Activated CD4-positive, alpha-beta memory T cell treated with anti-CD3 and anti-CD28 coated beads for 36 hours (primary cell): ENCODE measurements at places on chromosomes 3 and 15. TPM values are rescaled to one million over a fixed set of nuclear protein-coding genes. Genes with fewer than 3 reads are reported as not detected.
A peak's percentile ranks its signal among the peaks of the same experiment; 100 is the strongest.

DNA sequence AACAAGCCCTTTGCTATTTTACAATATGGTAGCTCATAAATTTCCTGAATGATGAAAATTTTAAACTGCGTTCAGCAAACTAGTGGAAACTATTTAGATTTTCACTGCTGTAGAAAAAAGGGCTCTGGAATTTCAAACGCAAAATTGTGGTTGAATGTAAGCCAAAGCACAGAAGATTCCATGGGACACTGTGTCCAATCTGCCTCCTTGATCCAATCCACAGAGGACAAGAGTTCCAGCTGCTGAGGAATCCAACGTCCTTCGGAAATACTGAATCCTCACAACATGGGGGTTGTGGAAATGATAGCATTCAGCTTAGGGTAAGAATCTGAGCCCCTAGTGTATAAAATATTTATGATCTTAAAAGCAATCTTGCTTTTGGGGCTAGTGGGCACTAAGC, 161.0 kb downstream of the PLD1 start:
- H3K4me3 ChIP-seq: no peak overlapping the region
- no peak for DNase-seq
- H3K27ac ChIP-seq: no peak overlapping the region

DNA sequence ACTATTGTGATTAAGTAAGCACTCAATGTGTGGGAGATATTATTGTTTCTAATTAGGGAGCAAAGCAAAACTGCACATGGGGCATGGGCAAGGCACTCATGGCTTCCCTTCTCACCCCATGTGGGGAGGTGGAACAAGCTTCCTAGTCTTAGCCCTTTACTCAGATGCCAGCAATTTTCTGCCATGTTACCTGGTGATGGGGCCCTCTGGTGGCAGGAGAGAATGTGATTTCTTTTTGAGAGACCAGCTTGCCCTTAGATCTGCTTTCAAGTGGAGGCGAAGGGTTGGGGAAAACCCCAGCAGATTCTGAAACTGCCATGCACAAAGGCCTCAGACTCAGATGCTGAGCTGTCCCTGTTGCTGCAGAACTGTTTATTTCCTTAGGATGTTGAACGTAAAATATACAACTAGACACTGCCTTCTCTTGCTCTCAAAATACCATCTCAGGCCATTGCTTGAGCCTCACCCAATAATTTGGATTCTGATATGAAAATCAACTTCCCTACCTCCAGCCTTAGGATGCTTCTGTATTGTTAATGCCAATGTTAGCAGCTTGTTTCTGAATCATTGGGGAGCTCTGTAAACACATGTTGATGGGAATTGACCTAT, 130.2 kb upstream of the TPRG1 start:
- no peak overlapping the region for H3K4me3 ChIP-seq
- H3K4me1 ChIP-seq: peaks cover 37% of the 10 kb centered on the region
- H3K27me3 ChIP-seq: no peaks in the 10 kb centered on the region
- H3K36me3 ChIP-seq: no peaks in the 10 kb centered on the region
- peak; percentile 86 for DNase-seq
- peak overlapping the region; percentile 23 for H3K27ac ChIP-seq

- no peak for DNase-seq
- H3K4me3 ChIP-seq: no peak overlapping the region
- no peaks in the 10 kb centered on the region for H3K36me3 ChIP-seq
- no peak overlapping the region for H3K27ac ChIP-seq
These were observed 85.8 kb upstream of the CACNA2D3 start for GRCh38 chr3:54036543-54036942.

DNA sequence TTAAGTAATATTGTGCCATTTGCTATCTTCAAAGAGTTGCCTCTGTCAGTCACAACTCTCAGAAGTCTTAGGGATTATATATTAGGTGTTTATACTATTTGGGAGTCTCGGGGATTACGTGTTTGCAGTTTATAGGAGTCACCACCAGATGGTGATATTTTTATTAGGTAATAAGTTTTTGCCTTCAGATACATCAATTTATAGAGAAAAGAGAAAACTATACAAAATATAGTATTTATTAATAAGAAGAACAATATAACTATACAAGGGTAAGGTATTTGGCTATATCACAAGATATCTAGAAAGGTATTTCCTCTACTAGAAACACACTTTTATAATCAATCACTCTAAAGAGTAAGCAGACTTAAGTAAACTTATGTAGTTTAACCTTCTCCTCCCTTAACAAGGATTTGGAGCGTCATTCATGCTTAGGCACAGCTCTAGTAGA, 10.7 kb upstream of the DHX36 start:
- no peak overlapping the region for H3K27ac ChIP-seq
- H3K4me3 ChIP-seq: no peak overlapping the region
- no peaks in the 10 kb centered on the region for H3K4me1 ChIP-seq
- no peak for DNase-seq
- H3K36me3 ChIP-seq: no peaks in the 10 kb centered on the region

DNA sequence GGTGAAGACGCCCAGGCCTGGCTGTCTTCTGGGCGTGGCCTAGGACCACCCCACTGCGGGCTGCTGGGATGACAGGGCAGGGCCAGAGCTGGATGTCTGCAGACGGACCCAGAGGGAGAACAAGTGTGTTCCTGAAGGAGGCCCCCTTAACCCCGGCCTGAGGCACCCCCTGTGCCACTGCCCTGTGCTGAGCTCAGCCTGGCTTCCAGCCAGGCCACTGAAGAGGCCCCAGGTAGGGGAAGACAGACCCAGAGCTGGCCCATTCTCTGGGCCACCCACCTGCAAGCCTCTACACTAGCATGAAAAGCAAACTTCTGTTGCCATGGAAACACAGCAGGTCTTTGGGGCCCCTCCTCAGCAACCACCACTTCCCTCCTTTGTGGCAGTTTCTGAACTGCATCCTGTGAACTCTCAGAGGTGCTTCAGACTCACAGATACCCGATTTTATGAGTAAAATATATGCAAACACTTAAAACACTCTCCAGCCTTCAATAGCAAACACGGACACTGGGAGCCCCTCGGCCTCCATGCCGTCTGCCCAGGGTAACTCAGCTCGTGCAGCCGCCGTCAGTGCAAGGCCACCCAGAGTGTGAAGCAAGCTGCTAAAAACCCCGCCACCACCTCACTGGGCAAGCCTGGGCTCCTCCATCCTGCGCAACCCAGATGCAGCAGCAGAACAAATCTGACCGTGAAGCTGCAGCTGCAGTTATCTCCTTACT, 42.5 kb downstream of the CMTM6 start:
- peak; percentile 86 for DNase-seq
- H3K27me3 ChIP-seq: no peaks in the 10 kb centered on the region
- peak overlapping the region; percentile 63 for H3K4me3 ChIP-seq
- H3K36me3 ChIP-seq: peaks cover 6% of the 10 kb centered on the region

DNA sequence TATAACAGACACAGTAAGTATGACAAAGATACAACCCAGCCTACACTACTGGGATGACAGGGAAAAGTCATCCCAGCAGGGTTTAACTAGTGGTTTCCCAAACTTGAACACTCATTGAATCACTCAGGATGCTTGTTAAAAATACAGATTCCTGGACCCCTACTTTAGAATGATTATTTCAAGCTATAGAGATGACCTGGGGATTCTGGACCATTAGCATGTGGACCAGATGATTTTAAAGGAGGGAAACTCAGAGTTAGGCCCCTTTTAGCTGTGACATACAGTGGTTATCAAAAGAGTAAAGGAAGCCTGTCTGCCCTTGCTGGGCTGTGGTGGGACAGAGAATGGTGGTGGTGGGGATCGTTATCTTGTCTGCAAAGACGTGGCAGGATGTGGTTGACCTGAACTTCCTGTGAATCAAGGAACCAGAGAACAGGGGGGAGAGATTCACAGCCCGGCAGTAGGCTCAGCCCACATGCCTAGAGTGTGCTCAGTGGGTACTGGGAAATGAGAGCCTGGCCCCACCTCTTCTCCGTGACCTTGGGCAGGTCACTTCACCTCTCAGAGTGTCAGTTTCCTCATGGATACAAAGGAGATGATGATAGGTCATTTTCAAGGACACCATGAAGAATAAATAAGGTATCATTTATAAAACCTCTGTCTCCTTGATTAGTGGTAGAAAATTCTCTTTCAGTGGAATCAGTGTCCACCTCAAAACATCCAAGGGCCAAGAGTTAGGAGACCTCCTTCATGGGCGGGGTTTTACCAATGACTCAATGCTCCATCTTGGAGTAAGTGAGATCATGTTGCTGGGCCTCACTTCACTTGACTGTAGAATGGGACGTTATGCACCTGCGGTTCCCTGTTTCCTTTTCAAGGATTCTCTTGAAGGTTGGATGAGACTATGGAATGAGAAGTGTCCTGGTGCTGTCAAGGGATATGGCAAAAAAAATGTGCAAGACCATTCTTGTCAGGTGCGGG, 306.5 kb downstream of the RPLP1 start:
- H3K27me3 ChIP-seq: peaks cover 3% of the 10 kb centered on the region
- peak; percentile 95 for DNase-seq
- peak overlapping the region; percentile 62 for H3K4me3 ChIP-seq
- H3K36me3 ChIP-seq: peaks cover 11% of the 10 kb centered on the region
- H3K4me1 ChIP-seq: peaks cover 88% of the 10 kb centered on the region

- H3K4me1 ChIP-seq: peaks cover 99% of the 10 kb centered on the region
- no peak for DNase-seq
These were observed 16.2 kb downstream of the ARHGEF3 start for GRCh38 chr3:56785499-56785898.

DNA sequence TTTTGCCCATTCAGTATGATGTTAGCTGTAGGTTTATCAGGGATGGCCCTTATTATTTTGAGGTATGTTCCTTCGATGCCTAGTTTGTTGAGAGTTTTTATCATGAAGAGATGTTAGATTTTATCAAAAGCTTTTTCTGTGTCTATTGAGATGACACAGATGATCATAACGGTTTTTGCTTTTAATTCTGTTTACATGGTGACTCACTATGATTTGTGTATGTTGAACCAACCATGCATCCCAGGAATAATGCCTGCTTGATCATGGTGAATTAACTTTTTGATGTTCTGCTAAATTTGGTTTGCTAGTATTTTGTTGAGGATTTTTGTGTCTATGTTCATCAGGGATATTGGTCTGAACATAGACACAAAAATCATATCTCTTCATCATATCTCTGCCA, 8.3 kb downstream of the GPR156 start:
- DNase-seq: no peak
- peaks cover 17% of the 10 kb centered on the region for H3K27me3 ChIP-seq
- no peaks in the 10 kb centered on the region for H3K4me1 ChIP-seq
- H3K27ac ChIP-seq: no peak overlapping the region
- no peaks in the 10 kb centered on the region for H3K36me3 ChIP-seq
- H3K4me3 ChIP-seq: no peak overlapping the region

- peaks cover 9% of the 10 kb centered on the region for H3K4me1 ChIP-seq
- H3K27ac ChIP-seq: no peak overlapping the region
- DNase-seq: peak; percentile 15
- no peaks in the 10 kb centered on the region for H3K27me3 ChIP-seq
- no peak overlapping the region for H3K4me3 ChIP-seq
These were observed 67.2 kb downstream of the EIF4E3 start for GRCh38 chr3:71657831-71658530.

GRCh38 chr3:172391592-172392302, 56.5 kb downstream of the GHSR start:
- no peak for DNase-seq
- H3K4me3 ChIP-seq: no peak overlapping the region
- no peak overlapping the region for H3K27ac ChIP-seq
- no peaks in the 10 kb centered on the region for H3K27me3 ChIP-seq
- H3K36me3 ChIP-seq: peaks cover 9% of the 10 kb centered on the region

DNA sequence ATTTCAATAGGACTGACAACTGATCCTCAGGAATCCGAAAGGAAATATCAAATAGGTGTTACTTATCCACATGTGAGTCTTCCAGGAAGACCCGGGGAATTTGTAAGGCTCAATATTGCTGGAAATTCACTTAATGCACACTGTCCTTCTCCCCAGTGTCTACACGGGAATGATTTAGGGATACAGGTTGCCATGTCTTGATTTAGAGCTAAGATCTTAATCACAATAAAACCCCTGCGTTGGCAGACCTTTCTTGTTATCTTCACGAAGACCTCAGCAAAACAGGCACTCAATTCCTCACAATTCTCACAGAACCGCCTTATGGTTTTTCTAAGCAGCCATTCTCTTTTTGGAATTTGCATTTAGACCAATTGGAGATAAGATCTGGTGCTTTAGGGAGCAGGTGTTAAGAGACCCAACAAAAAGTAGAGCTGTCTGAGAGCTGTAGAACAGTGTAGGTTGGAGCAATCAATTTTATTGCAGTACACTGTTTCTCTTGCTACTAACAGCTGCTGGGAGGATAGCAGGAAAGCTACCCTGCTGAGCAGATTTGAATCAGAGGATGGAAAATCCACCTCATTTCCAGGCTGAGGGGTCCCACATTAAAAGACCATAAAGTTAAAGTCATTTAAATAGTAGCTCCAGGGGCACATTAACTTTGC, 925.7 kb downstream of the EPHA3 start:
- H3K4me3 ChIP-seq: no peak overlapping the region
- no peak for DNase-seq
- no peaks in the 10 kb centered on the region for H3K36me3 ChIP-seq

DNA sequence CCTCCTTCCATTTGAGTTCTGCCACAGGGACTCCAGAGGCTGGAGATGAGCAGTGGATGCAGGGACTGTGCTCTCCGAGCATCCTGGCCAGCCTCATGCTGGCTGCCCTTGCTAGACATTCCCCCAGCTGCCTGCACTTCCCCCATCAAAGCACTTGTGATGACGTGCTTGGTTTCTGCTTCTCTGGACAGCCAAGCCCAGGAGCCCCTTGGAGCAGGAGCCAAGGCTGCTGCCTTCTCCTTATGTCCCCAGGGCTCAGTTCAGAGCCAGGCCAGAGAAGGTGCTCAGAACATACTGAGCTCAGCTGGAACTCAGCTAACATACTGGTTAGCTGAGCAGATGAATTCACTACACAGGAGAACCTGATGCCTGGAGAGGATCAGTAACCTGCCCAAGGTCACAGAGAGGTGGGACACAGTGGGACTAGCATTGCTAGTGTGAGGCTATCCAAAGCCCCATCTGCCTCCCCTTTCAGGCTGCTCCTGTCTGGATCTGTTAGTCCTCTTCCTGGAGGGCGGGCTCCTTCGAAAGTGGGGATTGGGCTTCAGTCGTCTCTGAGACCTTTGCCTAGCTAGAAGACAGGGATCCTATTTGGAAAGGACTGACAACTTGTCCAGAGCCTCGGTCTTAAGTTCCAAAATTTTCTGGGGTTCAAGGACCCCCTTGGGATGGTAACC, 4.3 kb downstream of the PCBP4 start:
- H3K4me1 ChIP-seq: peaks cover 9% of the 10 kb centered on the region
- H3K27me3 ChIP-seq: no peaks in the 10 kb centered on the region

- no peaks in the 10 kb centered on the region for H3K36me3 ChIP-seq
- no peak within 1 kb of the TSS for H3K4me3 ChIP-seq
- no peaks in the 10 kb centered on the region for H3K4me1 ChIP-seq
- H3K27ac ChIP-seq: no peak within 1 kb of the TSS
These were observed at the start of gene MUC13 for GRCh38 chr3:124934577-124934976. MUC13 (minus strand) TSS chr3:124934751; CDS start chr3:124934712, 39 bp downstream.

GRCh38 chr3:71351403-71352149, 232.0 kb downstream of the FOXP1 start:
- peaks cover 10% of the 10 kb centered on the region for H3K36me3 ChIP-seq
- H3K27me3 ChIP-seq: no peaks in the 10 kb centered on the region
- DNase-seq: no peak
- no peak overlapping the region for H3K4me3 ChIP-seq
- H3K4me1 ChIP-seq: peaks cover 57% of the 10 kb centered on the region

MST1 gene
- 8.1 TPM for total RNA-seq

GOLGA8M gene
- 0.46 TPM for total RNA-seq

LRTM1 gene
- not detected for total RNA-seq

GFM1 gene
- total RNA-seq: 48.7 TPM

CCDC54 gene
- not detected for total RNA-seq
